ENCODE measurements at places on chromosomes 2 and 18.

GRCh38 chr18:25814841-25815458 is 275.5 kb downstream of the SS18 start:
- DNase-seq, result no peak

GRCh38 chr2:111970453-111970852 is 72.0 kb downstream of the MERTK start:
- no peak for DNase-seq

DNA sequence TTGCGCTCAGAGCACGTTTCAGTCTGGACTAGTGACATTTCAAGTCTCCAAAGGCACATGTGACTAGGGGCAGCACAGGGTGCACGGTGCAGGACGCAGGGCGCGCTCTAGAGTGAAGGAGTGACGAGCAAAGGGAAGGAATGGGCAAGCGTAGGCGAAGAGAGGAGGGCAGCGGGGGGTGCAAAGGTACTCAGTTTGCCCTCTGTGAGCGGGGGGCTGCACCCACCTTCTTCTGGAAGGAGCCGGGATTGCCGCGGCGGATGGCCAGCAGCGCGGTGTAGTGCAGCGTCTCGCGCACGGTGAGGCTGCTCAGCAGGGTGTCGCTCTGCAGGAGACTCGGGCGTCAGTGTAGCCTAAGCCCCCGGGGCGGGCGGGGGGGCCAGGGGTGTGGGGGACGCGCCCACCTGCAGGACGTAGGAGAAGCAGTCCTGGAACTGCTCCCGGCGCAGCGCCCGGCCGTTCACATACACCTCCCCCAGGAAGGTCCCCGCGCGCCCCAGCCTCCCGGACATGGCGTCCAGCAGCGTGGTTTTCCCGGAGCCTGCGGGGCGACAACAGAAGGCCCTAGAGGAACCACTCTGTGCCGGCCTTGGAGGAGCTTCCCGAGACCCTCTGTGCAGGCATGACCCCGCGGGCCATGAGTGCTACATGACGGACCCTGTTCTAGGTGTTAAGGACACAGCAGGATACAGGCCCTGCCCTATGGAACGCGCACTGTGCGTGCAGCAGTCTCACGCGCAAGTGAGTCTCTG is 6.9 kb downstream of the ABCG5 start:
- no peak for DNase-seq

DNA sequence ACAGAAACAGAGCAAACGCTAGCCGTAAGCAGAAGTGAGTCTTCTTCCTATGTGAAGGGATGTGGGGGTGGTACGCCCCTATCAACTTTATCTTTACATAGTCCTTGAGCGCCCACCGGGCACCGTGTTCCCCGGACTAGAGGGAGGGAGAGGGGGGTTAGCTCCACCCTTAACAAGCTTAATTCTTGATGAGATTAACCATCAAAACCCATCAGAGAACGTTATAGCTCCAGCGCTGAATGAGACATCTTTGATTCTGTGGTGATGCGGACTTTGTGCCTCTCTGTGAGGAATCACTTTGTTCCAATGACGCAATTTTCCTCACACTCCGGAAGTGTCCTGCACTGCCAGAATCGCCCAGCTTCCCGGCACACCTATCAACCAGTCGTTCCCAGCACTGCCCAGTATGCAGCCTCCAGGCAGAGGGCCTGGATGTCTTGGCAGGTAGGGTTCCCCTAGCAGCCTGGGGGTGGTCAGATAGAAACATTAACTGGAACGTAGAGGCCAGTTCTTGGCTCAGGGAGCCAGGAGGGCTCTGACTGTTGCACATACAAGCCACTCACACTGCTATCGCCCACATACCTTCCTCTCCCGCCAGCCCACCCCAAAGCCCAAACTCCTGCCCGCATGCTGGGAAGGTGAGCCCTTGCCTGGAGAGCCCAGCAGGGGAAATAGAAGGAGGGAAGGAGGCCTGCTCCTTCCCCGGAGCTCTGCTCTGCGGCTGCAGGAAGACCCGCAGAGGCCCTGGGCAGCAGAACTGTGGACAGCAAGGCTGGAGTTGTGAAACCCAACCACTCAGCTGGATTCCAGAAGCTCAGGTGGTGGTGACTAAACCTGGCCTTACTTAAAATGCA is 1.9 kb upstream of the ODC1 start:
- no peak for DNase-seq

DNA sequence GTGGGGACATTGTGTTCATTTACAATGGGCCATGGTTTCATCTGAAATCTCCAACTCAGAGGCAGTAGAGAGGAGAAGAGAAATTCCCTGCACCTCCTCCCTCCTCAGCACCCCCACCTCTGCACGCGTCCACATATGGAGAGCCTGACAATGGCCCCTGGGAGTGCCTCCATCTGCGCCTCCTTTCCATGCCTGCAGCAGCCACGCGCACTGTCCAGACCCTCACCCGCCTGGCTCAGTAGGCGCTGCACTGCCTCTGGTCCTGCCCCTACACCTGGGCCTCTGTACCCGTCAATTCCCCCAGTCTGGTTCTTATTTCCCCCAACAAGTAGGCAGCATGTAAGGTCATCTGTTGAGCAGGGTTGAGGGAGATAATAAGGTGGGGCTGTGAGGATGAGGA is 23.8 kb downstream of the MPHOSPH10 start:
- DNase-seq, result no peak

GRCh38 chr2:215290980-215291599 is 20.8 kb upstream of the ATIC start:
- no peak for DNase-seq

- DNase-seq, result no peak
These were observed 70.3 kb downstream of the MYT1L start for GRCh38 chr2:2260696-2261268.

DNA sequence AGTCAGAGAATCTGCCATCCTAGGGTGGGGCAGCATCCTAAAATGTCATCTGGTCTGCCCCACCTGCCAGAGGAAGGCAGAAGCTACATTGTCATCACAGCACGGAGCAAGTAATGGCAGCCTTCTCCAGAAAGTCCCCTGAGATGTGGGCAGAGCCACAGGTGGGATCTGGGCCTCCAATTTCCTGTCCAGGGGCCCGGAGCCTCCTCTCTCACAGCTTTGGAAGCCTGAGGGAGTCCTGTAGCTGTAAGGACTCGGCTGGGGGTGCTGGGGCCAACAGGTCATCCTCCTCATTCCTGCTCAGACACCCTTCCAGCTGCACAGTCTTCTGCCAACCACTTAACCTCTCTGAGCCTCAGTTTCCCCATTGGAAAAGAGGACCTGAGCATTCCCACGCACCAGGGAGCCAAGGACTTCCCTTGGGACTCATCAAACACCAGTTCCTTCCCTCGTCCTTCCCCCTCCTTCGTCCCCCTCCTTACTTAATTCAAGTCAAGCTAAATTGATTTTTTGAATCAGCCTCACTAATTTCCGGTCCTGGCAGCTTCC is 48.6 kb upstream of the ID2 start:
- DNase-seq, result no peak

DNA sequence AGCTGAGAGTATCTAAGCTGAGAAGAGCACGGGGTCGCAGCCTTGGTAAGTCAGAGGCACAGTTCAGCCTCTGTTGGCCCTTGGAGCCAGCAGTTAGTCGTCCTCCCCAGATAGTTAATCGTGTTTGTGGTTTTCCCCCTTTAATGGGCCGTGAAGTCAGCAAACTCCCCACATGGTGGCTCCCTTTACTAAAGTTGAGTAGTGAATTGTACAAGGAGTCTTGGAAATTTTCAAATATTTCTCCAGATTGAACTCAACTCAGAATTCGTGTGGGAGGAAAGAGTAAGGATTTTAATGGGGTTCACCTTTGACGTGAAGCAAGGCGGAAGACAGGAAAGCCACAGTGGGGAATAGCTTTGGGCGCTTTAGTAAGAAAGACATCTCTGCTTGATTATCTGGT is 2.4 kb upstream of the ADCYAP1 start:
- DNase-seq, result no peak

DNA sequence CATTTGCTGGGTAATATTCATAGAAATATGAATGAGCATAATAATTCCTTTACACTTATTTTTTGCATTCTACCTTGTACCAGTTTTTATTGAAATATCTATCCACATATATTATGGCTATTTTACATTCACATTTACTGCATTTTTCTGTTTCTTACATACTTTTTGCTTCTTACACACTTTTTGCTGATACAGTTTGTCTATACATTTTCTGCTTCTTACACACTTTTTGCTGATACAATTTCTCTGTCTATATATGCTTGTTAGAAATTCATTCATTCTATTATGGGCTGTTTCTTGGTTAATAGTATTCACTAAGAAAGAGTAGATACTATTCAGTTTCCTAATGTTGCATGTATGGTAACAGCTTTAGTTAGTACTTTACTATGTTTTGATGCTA is 16.9 kb upstream of the STAMBP start:
- no peak for DNase-seq

DNA sequence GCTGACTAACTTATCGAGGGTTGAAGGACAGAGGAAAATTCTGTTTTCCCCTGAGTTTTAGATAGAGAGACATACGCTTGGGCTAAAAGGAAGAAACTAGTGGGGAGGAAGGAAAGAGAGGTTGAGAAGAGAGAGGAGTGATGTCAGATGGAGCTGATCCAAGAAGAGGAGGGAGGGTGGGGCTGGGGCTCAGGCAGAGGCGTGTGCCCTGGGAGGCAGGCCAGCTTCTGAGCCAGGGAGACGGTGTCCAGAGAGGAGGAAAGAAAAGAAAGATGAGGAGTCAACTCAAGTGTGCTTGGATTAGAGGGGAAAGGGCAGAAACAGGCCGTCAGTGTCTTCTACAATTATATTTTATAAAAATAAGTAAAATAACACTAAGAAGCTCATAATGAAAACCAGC is 56.2 kb downstream of the EMILIN2 start:
- no peak for DNase-seq

DNA sequence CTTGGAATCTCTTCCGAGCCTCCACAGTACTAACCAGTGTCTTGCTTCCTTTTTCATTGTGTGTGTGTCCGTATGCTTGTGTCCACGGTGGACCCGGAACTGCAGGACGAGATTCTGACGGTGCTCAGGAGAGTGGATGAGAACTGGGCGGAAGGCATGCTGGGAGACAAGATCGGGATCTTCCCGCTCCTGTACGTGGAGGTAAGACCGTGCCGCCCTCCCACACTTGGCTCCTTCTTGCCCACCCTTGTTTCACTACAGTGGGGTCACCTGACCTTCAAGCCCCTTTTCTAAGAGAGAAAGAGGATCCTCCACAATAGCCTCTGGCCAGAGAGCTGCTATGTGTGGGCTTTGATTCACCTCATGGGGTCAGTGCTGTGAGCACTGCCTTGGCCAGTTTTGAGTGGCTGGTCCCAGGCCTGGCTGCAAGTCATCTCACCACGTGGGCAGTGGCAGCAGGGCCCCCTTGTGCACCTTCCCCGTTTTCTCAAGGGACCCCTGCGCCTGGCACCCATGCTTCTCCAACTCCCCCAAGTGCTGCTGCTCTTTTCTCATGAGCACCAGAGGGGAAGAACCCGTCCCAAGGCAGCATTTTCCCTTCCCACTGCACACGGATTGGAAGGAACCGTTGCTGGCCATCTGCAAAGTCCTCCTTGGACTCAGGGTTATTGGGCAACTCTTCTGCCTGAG is 242.1 kb downstream of the SEPTIN10 start:
- DNase-seq, result no peak

GRCh38 chr2:101930019-101930418 is 61.7 kb upstream of the IL1R2 start:
- DNase-seq, result no peak

DNA sequence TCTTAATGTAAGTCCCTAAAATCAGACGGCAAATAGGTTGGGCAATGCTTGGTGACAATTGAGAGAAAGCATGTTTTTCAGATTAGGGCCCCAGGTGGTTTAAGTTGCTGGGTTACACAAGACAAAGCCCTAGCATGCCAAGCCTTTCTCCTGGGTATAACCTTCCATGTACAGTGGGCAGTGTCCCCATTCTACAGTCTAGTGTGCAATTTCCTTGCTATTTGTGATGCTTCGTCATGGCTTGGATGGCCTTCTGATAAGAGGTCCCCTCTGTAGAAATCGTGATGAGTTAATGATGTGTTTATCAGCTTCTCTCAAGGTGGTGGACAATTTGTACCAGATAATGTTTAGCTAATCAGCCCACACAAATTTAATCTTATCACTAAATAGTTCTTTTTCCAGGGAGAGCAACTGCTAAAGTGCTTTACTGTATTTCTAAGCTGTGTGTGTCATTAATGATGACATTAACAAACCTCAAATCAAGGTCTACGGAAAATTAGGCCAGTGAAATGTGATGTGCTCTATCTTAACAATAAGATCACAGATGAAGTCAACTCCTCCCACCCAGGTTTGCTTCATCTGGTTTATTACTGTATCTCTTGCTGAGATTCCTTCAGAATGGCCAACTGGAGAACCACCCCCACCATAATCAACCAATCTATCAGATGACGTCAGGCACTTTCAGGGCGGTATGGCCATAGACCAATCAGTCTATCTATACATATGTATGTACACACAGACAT is 61.7 kb downstream of the PLB1 start:
- no peak for DNase-seq

DNA sequence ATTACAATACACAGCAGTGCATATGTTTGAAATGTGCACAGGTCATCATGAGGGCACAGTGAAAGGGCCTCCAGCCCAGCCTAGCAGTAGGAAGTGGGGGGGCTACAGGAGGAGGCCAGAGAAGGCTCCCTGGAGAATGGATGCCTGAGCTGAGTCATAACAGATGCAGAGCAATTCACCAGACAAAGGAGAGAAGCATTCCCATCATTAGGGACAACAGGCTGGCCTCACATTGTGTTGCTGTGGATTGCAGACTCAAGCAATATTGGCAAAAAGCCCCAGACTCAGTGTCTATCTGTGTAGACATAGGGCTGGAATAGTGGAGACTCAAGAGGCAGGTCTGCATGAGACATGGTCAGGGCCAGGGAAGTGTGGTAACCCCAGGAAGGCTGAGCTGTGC is 329.9 kb downstream of the DLGAP1 start:
- DNase-seq, result peak; percentile 22

DNA sequence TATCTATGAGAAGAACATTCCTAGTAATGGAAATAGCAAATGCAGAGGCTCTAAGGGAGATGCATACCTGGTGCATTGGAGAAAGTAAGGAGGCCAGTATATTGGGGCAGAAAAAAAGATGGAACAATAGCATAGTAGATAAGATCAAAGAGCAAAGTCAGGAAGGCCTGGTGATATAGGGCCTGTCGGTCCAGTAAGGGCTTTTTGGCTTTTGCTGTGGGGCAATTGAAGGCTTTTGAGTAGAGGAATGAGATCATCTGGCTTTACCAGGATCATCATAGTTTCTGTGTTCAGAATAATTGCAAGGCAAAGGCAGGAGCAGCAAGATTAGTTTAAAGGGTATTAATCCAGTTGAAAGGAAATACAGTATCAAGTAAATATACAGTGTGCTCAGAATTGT is 111.8 kb downstream of the EHBP1 start:
- no peak for DNase-seq

DNA sequence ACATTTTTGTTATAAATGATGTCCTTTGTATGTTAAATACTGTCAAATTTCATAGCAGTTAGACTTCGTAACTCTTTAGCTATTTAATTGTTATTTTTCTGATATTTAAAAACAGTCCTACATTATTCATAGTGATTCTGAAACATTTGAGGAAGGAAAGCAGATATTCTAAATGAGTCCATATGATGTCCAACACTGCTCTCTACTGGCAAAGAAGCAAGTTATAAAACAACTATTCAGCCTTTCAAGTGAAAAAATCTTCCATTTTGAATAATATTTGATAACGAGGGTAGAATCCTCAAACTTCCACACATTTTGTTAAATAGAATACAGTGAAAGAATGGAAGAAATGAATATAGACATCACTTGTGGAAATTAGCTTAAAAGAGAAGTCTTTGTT is 220.8 kb downstream of the GULP1 start:
- no peak for DNase-seq

- DNase-seq, result no peak
These were observed 217.0 kb upstream of the UBE2E3 start for GRCh38 chr2:180763263-180763989.

GRCh38 chr2:11498543-11499034 is 32.6 kb upstream of the E2F6 start:
- DNase-seq, result no peak

- DNase-seq, result no peak
These were observed 834 bp upstream of the BUB1 start for GRCh38 chr2:110678457-110679336.
